ENCODE measurements at places on chromosomes 13 and 19.
A peak's percentile ranks its signal among the peaks of the same experiment; 100 is the strongest.

DNA sequence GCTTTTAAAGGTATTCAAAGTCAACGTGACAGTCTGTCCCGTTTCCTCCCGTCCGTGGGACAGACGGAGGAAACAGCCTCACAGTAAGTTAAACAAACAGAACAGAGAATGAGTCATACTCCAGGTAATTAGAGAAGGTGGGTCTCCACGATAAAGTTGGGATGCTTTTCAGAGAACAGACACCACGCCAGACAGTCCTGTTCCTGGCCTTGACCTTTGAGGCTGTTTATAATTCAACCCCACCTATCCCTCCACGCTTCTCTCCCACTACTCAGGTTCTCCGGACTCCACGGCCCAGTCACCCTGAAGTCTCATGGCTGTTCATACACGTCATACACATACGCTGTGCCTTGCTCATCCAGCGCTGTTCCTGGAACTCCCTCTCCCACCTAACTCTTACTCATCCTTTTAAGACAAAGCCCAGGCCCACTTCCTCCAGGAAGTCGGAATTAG, 42.5 kb downstream of the ARHGEF18 start:
- no peak for DNase-seq

GRCh38 chr13:59686798-59687394, 476.8 kb downstream of the DIAPH3 start:
- no peak for DNase-seq

DNA sequence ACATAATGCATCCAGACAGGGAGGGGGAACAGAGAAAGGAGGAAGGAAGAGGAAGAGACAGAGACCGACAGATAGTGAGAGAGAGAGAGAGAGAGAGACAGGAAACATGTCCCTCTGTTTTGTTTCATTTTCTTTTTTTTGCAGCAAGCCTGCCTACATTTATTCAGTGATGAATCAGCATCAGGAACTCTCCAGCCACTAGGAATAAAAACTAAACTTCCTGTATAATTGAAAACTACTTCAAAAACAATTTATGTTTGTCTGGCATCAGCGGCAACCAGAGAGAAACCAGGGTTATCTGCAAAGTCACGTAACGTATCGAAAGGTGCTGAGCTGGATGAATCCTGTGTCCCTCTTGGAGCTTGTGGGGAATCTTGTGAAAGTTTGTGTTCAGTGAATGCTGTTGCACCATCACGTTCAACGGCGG, 148.6 kb upstream of the SOX21 start:
- no peak for DNase-seq

DNA sequence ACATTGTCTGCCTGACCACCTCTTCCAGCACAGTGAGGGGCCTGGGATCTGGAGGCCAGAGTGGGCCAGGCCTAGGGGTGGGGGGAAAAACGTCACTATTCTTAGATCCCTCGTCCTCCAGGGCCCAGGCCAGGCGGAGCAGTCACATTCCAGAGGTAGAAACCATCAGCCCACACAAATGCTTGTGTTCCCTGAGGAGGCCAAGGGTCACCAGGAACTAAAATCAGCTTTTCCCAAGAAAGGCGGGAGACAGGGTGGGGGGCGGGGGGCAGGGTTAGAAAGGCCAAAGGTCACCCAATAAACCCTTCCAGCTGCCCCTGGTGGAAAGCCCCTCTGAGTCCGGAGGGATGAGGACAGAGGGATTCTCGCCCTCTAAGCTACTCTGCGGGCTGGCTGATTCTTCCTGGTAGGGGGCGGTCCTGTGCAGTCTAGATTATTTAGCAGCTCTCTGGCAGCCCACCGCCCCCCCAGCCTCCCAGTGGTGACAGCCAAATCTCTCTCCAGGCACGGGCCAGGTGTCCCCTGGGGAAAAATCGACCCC, 23.5 kb upstream of the CCL25 start:
- DNase-seq = no peak

GRCh38 chr13:81318231-81319019, 977.5 kb upstream of the SPRY2 start:
- DNase-seq = no peak

DNA sequence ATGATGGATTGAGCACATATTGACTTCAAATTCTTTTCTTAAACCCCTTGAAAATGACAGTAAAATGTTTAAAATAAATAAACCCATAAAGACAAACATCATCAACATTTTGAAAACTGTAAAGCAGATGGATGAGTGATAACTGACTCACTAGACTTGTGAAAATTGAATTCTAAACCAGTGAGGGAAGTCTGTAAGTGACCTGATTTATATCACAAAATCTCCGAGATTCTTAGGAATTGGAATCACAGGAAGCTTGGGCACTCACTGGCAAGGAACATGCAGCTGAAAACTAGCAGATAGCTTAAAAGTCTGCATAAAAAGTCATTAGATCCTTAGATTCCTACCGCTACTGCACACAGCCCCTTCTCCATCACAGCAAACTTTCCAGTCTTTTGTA, 51.3 kb upstream of the TSC22D1 start:
- peak; percentile 20 for DNase-seq

DNA sequence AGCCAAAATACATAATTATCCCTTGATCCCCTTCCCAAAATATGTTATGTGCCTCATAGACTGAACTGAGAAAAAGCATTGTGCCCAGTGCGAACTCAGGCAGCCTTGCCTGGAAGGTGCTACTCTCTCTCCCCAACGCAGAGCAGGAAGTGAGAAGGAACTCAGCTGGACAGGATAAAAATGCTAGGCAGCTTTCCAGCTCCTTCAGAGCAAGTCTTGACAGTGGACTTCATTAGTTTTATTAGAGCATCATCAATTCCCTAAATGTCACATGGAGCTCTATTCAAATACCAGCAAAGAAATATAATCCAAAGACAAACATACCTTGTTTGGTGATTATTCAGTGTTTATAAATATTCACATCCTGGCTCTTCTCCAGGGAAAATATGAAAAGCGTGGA, 202.4 kb downstream of the RFC3 start:
- no peak for DNase-seq
